ENCODE measurements at places on chromosomes 11 and 22. TPM values are rescaled to one million over a fixed set of nuclear protein-coding genes. Genes with fewer than 3 reads are reported as not detected.

GRCh38 chr22:18068381-18068988 is 9.3 kb upstream of the PEX26 start:
- DNase-seq: no peak

Gene KCTD21
- 3.3 TPM for total RNA-seq

Gene CARD18
- total RNA-seq: not detected

Gene VWA5A
- total RNA-seq: 3.6 TPM

DNA sequence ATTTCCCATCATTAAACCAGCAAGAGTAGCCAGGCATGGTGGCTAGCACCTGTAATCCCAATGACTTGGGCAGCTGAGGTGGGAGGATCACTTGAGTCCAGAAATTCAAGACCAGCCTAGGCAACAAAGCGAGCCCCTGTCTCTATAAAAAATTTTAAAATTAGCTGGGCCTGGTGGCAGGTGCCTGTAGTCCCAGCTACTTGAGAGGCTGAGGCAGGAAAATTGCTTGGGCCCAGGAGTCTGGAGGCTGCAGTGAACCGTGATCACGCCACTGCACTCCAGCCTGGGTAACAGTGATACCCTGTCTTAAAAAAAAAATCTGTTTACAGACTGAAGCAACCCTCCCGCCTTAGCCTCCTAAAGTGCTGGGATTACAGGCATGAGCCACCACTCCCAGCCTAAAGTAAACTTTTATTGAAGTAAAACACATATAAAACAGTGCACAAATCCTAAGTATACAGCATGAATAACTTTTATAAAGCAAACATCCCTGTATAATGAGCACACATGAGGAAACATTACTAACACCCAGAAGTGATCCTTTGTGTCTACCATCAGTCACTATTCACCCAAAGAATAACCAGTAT is 12.6 kb downstream of the UCP3 start:
- no peak for DNase-seq

Gene ZFTA
- total RNA-seq: 12.9 TPM

DNA sequence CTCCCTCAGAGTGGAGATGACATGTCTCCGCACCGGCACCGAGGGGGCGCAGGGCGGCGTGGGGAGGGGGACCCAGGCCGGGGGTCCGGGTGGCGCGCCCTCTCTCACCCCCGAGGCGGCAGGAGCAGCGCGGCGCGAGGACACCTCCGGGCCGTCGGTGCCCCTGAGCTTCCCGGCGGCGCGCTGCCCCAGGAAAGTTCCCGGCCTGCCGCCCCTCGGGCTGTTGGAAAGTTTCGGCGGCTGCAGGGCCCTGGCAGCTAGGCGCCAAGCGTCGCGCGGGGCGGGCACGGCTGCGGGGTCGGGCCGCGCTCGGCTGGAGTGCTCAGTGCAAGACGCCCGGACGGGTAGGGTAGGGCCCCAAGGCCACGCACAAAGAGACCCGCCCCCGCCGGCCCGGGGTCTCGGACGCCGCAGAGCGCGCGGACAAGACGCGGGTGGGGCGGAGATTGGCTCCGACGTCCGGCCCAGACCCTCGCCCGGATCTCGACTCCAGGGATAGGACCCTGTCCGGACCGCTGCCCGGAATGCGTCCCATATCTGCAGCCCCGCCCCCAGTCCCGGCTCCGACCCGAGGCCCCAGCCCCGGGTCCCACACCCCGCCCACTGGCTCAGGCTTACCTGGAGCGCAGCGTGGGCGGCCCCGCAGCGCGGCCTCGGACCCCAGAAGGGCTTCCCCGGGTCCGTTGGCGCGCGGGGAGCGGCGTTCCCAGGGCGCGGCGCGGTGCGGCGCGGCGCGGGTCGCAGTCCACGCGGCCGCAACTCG is 471 bp downstream of the ARVCF start:
- DNase-seq: peak; percentile 38

GRCh38 chr11:1557051-1557884 is 14.8 kb downstream of the DUSP8 start:
- DNase-seq: no peak

DNA sequence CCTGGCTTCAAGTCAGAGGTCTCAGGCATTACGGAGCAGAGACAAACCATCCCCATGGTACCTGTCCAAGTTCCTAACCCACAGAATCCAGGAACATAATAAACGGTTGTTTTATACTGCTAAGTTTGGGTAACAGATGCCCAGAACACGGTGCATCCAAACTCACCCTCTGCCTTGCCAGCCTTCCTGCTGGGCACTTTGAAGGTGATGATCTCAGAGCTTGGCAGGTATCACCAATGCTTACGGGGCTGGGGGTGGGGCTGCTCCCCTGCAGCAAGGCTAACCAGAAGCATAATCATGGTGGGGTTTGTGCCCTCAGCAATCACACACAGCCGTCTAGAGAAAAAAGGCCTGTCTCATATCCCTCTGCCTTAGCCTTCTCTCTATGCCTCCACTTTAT is 27.1 kb downstream of the DKK3 start:
- no peak for DNase-seq

Gene CCDC116
- 0.13 TPM for total RNA-seq

Gene FREY1
- total RNA-seq: 0.51 TPM

- DNase-seq: no peak
Measured at GRCh38 chr11:65741185-65741584, 20.6 kb upstream of the RNASEH2C start.

- DNase-seq: peak; percentile 84
Measured at GRCh38 chr22:45263463-45264269, 21.1 kb upstream of the UPK3A start.

GRCh38 chr11:78010755-78011154 is 12.3 kb downstream of the KCTD14 start:
- no peak for DNase-seq

- DNase-seq: no peak
Measured at GRCh38 chr11:37500425-37500824, 902.4 kb upstream of the RAG2 start.

DNA sequence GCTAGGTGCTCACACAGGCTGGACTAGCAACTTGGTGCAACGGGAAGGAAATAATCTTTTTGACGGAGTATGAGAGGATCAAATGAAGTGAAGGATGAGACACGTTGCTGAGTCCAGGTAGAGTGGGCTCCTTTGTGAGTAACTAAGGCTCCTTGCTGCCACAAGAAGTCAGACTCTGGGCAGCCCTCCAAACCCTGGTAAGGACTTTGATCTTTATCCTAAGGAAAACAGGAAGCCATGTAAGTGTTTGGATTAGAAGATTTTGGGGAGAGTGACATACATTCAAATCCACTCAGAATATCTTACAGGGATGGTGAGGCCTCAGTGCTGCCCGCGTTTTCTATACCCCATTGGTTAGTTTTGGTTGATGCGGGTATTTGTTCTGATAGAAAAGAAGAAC is 155.9 kb upstream of the RAG2 start:
- no peak for DNase-seq

Gene C11orf65
- total RNA-seq: not detected

GRCh38 chr11:35085531-35086165 is 53.3 kb upstream of the CD44 start:
- no peak for DNase-seq

DNA sequence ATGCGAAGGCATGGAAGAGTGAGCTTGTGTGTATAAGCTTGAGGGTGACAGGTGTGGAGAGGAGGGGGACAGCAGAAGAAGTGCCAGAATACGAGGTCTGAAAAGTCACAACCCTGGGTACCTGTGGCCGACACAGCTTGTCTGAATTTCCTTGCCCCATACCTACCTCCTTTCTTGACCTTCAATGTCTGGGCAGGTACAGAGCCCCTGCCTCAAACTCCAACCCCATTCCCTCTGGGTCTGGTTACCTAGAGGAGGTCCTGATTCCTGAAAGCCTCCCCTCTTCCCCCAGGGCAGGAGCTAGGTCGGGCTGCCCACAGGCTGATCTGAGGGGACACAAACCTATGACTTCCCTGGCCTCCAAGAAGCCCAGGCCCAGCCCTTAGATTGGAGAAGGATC is 36.6 kb upstream of the FCHSD2 start:
- DNase-seq: no peak

GRCh38 chr11:1763336-1763795 is 361 bp downstream of the CTSD start:
- DNase-seq: no peak

- no peak for DNase-seq
Measured at GRCh38 chr11:114243461-114244372, 52.5 kb upstream of the NNMT start.

Gene P2RY6
- total RNA-seq: 0.26 TPM

Gene RASD2
- not detected for total RNA-seq

- DNase-seq: peak; percentile 50
Measured at GRCh38 chr11:57131080-57131790, 50.5 kb upstream of the LRRC55 start.

- no peak for DNase-seq
Measured at GRCh38 chr11:44945666-44946065, 5.0 kb downstream of the TP53I11 start.

Gene ISX
- not detected for total RNA-seq

Gene TRIM48
- not detected for total RNA-seq

- no peak for DNase-seq
Measured at GRCh38 chr22:24873226-24873625, 67.2 kb downstream of the SGSM1 start.

- peak; percentile 11 for DNase-seq
Measured at GRCh38 chr11:33500861-33501479, 199.7 kb downstream of the C11orf91 start.

DNA sequence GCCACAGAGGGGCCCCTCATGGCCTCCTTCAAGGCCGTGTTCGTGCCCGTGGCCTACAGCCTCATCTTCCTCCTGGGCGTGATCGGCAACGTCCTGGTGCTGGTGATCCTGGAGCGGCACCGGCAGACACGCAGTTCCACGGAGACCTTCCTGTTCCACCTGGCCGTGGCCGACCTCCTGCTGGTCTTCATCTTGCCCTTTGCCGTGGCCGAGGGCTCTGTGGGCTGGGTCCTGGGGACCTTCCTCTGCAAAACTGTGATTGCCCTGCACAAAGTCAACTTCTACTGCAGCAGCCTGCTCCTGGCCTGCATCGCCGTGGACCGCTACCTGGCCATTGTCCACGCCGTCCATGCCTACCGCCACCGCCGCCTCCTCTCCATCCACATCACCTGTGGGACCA is 10.0 kb downstream of the CXCR5 start:
- DNase-seq: no peak

Gene C11orf52
- 0.13 TPM for total RNA-seq

All from dermis microvascular lymphatic vessel endothelial cell (primary cell).